Stimulated activated CD8-positive, alpha-beta memory T cell treated with anti-CD3 and anti-CD28 coated beads, Interleukin-4, amount 100 ng/mL, for 48 hours (primary cell): ENCODE measurements at places on chromosomes 6 and 20.

GRCh38 chr6:100228834-100229441 lies 234.9 kb upstream of the MCHR2 start:
- peak; percentile 70 for DNase-seq

GRCh38 chr6:12060780-12061609 lies 48.9 kb downstream of the HIVEP1 start:
- peak; percentile 80 for DNase-seq

DNA sequence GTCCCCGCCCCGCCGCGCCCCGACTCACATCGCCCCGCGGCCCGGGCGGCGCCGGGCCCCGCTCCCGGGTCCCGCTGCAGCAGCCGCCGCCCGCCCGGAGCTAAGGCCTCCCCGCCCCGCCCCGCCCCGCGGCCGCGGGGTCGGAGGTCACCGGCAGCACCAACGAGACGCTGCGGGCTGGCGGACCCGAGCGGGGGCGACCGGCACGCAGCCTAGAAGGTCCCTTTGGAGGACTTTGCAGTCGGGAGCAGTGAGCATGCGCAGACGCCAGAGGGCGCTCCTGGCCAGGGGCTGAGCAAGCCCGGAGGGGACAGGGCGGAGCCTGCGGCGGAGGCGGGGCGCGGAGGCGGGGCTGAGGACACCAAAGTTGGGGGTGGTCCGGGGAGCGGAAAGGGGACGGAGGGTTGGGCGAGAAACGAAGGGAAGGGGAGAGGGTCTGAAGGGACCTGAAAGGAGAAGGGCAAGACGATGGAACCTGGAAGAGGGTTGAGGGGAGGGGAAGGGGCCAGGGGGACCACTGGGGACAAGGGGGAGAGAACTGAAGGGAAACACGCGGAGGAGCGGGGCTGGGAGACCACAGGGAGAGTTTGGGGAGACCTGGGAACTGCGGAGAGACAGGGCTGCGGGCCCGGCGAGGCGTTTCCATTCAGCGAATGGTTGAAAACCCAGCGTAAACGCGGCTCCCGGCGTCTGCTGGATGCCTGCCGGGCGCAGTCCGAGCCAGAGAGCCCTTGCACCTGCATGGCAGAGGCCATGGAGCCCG lies at the start of gene FRS3:
Gene FRS3, minus strand, starts transcription at position 113 of the 763 bp plus-strand sequence. CDS start 2,913 bp downstream, outside the sequence.
- peak; percentile 100 for DNase-seq

DNA sequence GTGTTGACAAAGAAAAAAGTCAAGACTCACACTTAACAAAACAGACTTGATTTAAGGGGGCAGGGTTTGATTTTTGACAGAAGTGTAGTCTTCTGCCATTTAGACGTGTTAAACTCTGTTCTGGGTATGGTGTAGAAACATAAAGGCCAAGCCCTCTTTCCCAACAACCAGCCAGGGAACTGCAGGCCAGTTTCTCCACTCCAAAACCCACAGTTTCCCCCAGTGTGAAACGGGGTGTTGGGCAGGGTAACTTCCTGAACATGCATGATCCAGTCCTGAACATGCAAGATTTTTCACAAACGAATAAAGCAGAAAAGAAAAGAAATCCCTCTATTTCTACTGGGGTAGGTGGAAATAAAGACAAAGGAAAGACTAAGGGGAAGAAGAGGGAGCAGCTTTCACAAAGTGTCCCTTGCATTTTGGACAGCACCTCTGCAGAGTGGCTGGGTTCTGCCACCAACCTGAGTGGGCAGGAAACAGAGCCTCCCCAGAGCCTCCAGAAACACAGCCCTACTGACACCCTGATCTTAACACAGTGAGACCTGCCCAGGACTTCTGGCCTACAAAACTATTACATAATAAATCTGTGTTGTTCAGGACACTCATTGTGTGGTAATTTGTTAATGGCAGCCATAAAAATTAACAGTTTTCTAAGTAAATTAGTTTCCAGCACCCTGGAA lies 7.5 kb downstream of the APMAP start:
- peak; percentile 18 for DNase-seq

DNA sequence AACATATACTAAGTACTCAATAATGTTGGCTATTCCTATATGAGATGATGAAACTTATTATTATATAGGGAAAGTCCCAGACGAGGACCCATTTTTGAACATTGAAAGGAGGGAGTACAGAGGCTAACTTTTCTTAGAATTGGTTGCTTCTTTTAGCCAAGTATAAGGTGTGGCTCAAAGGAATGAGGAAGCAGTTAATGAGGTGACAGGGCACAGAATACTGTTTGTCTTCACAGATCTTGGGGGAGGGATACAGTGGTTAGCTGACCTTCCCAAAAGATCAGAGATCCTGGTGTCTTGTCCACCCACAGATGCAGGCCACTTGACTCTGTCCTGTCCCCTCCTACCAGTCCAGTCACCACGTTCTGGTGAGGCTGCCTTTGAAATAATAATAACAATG lies 67.8 kb upstream of the EPB41L1 start:
- no peak for DNase-seq

DNA sequence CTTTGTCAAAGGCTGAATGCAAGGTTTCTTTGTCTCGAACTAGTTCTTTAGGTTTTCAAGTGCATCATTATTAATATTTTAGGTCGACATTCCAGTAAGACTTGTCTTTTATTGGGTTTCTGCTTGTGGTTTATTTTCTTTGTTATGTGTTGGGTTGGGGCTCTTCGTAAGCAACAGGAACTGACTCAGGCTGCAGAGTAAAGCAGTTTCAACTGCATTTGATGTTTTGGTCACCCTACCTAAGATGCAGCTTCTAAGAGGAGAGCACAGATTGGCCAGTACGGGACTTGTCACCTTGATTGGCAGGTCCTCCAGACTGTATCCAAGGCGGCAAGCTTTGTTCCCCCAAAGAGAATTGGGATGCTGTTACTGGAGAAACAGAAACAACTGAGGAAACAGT lies 149.5 kb upstream of the SULF2 start:
- DNase-seq, result no peak

- DNase-seq, result no peak
Observed at GRCh38 chr6:55674672-55675071, 95.7 kb upstream of the HMGCLL1 start.

GRCh38 chr20:48797275-48797825 lies 30.4 kb downstream of the PREX1 start:
- no peak for DNase-seq

- DNase-seq, result peak; percentile 68
Observed at GRCh38 chr6:5302995-5303622, 41.8 kb downstream of the FARS2 start.

- peak; percentile 37 for DNase-seq
Observed at GRCh38 chr20:58542411-58543095, 27.4 kb upstream of the APCDD1L start.

DNA sequence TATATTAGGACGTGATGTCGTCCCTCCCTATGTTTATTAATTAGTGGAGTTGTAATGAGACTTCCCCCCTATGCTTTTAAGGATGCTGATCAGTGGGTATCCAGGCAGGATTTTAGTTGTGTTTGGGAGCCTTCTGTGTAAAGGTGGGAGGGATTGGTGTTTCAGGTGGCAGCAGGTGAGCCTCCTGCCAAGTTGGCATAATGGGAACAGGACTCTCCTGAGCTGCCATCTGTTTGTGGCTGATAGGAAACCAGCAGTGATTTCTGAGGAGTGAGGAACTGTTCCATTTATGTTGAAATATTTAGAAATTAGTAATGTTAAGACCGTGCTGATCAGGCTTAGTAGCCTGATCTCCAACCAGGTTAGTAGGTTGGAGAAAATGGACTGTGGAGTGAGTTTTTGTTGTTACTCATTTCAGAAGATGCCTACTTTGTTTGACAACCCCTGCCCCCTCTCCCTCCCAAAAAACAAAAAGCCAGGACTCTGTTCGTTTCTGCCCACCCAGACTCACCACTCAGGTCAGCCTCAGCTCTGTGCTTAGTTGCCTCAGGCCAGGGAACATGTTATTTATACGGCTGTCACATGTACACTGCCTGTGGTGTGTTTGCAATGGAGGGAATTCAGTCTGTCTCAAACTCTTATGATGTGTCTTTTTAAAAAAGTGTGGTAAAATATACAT lies 55.4 kb upstream of the TULP4 start:
- no peak for DNase-seq

DNA sequence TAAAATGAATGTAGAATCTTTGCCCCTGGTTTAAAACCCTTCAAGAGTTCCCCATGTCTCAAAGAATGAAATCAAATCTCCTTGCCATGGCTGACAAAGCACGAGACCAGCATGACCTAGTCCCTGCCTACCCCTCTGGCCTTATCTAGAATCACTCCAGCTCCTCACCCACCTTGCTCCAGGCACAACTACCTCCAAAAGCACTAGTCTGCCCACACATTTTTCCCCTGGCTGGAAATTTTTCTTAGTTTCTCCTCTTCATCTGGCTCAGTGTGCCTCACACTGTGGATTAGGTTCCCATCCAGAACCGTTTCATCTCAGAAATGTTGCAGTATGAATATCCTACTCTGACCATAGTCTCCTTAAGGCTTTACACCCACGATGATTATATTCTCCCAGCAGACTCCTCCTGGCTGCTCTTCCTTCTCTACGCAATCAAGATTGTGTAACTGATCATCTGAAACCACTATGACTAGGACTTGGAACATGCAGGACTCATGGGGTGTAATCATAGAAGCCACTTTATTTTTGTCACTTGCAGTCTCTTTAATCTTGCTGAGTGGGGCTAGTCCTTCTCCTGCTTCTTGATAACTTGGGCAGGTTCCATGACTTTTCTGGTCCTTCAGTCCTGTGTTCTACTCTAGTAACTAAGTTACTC lies 7.8 kb upstream of the MRS2 start:
- no peak for DNase-seq

- no peak for DNase-seq
Observed at GRCh38 chr20:50845566-50846215, 50.8 kb downstream of the BCAS4 start.

- DNase-seq, result no peak
Observed at GRCh38 chr20:51423810-51424209, 118.7 kb downstream of the NFATC2 start.

- no peak for DNase-seq
Observed at GRCh38 chr6:148103436-148103835, 239.2 kb upstream of the SASH1 start.

- no peak for DNase-seq
Observed at GRCh38 chr20:6295127-6295866, 172.5 kb upstream of the FERMT1 start.

- DNase-seq, result peak; percentile 52
Observed at GRCh38 chr20:62805155-62805710, 598 bp downstream of the OGFR start.

GRCh38 chr20:36862857-36863668 lies 12.9 kb upstream of the TLDC2 start:
- no peak for DNase-seq

DNA sequence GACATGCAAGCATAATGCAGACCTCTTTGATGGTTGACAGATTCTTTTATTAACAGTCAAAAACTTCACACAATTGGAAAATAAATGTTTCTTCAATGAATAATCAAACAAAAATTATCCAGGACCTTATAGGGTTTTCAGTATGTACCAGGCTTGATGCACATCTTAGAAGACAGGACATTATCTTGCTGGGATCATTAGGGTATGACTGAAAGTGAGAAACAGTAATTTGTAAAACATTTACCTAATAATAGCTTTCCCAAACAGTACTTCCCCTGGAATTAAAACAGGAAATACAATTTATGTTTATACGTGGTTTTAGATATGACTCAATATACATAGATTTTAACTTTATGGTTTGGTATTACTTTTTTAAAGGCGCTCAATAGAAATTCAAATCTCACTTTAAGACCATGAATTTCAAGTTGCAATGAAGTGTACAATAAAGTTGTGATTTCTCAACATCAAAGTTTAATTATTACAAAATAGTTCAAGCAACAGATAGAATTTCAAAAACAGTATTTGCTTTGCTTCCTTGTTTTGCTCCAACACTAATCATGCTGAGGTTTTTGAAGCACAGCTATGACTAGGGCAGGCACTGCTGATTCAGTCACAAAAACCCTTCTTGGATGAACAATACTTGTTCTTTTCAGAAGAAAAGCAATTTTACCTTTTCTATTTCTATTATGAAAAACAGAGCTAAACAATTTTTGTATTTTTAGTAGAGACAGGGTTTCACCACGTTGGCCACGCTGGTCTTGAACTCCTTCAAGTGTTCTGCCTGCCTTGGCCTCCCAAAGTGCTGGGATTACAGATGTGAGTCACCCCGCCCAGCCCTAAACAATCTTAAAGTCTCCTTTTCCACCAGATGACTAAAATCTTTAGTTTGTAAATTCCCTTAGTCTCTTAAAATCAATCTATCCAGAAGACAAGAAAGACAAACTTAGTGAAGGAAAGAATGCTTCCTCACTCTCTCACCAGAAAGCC lies 13.7 kb downstream of the SOD2 start:
- peak; percentile 54 for DNase-seq
